ENCODE measurements at places on chromosomes 3 and 15. TPM values are rescaled to one million over a fixed set of nuclear protein-coding genes. Genes with fewer than 3 reads are reported as not detected.

DNA sequence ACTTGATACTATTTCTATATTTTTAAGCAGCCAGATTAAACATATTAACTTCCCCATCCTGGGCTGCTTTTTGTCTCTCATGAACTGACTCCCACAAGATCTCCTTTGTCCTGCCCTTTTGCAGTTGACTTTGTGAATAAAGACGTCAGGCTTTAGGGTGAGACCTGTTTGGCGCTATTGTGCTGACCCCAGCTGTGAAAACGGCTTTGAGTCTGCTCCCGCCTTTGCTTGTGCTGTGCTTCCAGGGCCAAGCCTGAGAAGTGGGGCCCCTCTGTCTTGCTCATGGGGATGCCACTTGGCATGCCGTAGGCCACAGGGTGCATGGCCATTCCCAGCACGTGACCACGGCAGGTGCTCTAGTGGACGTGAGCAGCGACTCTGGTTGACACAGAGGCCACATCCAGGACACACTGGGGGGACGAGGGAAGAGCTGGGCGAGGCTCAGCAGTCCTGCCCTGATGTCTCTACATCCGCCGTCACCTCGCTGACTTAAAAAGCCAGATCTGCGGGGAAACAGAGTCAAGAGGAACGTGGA lies 268.9 kb upstream of the LYSMD4 start:
- no peak for DNase-seq

Gene NRROS
- 5.4 TPM for total RNA-seq

Gene TRIM59
- 0.76 TPM for total RNA-seq

- DNase-seq: no peak
Observed at GRCh38 chr3:18258492-18258891, 166.6 kb downstream of the SATB1 start.

GRCh38 chr3:154078672-154079071 lies 42.5 kb upstream of the ARHGEF26 start:
- no peak for DNase-seq

GRCh38 chr3:118488732-118489131 lies 545.9 kb downstream of the IGSF11 start:
- no peak for DNase-seq

- peak; percentile 29 for DNase-seq
Observed at GRCh38 chr3:115040673-115041286, 106.3 kb downstream of the ZBTB20 start.

- DNase-seq: peak; percentile 70
Observed at GRCh38 chr15:71443538-71443937, 328.3 kb downstream of the THSD4 start.

GRCh38 chr3:32186876-32187275 lies 51.6 kb upstream of the CMTM8 start:
- no peak for DNase-seq

DNA sequence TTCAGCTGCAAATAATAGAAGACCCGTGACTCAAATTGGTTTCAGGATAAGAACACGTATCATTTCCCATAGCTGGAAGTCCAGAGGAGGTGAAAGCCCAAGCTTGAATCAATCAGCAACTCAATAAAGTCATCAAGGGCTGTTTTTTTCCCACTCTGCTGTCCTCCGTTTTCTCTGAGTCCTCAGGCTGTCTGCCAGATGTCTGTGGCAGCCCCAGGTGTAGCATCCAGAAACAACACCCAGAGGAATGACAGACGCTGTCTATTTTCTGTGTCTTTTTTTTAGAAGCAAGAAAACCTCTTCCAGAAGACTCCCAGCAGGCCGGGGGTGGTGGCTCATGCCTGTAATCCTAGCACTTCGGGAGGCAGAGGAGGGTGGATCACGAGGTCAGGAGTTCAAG lies 204.4 kb downstream of the FAM43A start:
- no peak for DNase-seq

- no peak for DNase-seq
Observed at GRCh38 chr3:66957367-66957766, 40.7 kb upstream of the KBTBD8 start.

- no peak for DNase-seq
Observed at GRCh38 chr15:74422652-74423430, 10.9 kb downstream of the SEMA7A start.

DNA sequence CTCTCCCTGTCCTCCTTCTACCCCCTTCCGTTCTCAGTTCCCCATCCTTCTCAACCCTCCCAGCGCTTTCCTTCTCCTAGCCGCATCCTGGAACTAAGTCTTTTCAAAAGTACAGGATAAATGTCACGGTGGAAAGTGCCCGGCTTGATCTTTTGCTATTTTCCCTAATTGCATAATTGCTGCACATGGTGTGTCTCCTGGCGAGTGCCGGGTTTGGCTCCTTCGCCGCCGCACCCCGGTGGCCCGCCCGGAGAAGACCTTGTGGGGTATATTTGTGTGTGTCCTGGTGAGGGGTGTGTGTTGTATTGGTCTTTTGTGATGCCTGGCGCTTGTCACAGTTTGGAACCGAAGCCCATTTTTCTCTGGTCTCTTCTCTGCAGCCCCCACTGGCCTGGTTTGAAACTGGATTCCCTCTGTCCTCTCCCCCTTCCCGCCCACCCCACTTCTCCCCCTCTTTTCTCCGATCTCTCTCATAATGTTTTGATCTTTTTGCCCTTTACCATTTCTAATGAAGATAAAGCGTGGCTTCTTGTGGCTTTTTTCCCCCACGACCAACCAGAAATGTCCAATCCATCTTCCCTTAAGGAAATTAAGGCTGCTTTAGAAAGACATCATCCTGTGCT lies 692 bp downstream of the UBE2E2 start:
- peak; percentile 43 for DNase-seq

Gene FANCD2OS
- not detected for total RNA-seq

Gene SKOR1
- 0.09 TPM for total RNA-seq

DNA sequence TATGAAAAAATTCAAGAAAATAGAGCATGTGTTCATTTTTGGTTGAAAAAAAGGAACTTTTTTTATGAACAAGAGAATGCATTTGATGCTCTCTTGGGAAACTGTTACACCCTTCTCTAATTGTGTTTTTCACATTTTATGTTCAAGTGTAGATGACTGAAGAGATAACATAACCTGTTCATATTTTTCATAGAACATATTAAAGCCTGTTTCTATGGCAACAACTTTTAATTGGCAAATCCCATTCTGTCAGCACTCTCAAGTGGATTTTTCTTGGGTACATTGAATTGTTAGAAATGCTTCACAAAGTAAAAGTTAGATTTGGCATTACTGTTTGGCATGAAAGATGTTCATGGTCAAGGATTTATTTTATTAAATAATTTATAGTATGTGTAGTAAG lies 117.5 kb downstream of the MBNL1 start:
- no peak for DNase-seq

GRCh38 chr3:64331605-64332004 lies 106.3 kb upstream of the PRICKLE2 start:
- DNase-seq: no peak

DNA sequence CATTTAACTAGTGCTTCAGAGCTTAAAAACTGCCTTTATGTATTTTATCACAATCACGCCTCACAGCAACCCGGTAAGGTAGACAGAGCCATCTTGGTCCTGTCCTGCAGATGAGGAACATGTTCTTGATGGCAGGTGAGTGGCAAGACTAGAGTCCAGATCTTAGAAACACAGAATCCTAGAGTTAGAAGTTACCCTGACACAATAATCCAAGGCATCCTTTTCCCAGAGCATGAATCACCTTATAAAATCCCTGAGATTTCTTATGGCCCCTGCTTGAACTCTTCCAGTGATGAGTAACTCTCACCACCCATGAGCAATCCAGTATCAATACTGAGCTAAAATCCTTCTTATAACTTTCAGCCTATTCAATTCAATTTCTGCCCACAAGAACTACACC lies 16.9 kb downstream of the POPDC2 start:
- DNase-seq: no peak

DNA sequence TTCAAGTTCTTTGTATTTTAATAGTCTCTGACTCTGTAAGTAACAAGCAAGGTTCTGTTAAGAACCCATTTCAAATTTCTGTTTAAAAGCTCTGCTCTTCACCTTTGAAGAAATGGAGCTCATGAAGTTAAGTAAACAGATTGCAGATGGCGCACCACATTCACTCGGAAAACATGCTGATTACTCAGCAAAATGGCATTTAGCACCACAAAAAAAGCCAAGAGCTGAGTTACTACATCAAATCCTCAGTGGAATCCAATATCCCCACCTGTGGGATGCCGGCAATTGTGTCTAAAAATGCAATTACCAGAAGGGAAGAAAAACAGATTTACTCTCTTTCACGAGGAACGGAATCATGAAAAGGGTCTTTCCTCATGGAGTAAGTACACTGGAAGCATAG lies 758.0 kb downstream of the NTRK3 start:
- DNase-seq: no peak

Gene TLR9
- 0.29 TPM for total RNA-seq

DNA sequence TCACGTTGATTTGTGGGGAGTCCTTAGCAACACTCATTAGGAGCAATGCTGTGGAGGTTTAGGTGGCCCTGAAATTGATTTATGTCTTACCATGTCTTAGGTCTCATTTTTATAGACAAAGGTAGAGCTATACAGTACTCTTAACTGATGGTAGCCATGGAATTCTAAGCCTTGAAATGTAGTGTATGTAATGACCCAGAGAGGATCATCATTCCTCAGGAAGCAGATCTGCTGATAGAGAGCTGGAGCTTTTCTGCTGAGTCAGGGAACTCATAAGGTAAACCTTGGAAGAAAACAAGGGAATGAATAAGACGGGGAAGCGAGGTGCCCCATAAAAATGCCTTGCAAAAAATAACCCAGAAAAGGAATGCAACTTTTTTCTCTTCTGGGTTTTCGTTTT lies 34.0 kb upstream of the ZNF639 start:
- DNase-seq: no peak

Gene ITIH4
- 7.0 TPM for total RNA-seq

- DNase-seq: no peak
Observed at GRCh38 chr3:114506591-114507300, 212.9 kb downstream of the TIGIT start.

DNA sequence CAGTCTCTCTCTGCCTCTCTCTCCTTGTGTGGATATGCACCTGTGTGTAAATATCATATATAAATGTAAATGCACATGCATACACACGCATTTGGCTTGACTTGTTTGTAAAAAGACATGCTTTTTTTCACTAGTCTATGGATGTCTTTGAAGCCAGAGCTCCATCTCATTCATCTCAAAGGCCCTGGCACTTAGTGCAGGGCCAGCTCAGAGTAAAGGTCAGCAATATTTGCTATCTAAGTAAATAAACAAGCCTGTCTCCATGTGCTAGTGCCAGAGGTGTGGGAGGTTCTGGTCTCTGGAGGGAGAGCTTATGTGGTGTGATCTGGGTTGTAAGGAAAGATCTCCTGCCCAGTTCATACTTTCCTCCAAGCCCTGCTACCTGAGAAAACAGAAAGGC lies 5.6 kb downstream of the CLSTN2 start:
- no peak for DNase-seq

DNA sequence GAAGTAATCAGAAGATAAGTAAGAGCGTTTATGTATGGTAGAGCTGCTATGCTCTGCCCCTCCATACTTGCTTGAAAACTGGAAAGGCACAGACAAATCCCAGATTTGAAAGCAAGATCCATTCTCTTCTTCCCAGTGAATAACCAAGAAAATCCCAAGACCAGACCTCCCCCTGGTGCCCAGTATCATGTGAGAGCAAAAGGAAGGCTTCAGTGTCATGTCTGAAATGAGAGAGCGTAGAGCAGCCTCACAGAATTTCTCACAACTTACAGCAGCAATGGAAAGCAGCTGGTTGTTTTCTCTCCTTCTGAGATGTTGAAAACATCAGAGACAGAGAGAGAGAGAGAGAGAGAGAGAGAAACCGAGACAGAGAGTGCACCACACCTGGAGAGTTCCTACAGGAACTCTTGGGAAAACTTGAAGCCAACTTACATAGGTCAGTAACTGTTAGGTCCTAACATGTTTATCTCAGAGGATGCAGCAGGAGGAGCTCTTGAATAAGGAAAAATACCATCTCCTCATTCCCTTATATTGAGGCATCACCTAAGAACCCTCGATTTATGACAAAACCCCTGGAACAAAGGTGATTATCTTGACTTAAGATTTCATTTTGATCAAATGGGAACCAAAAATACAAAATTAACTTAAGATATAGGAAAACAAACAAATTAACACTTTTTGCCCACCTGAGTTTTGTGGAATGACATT lies 273.3 kb downstream of the NSUN3 start:
- no peak for DNase-seq

GRCh38 chr15:94912760-94913159 lies 681.4 kb downstream of the MCTP2 start:
- no peak for DNase-seq

DNA sequence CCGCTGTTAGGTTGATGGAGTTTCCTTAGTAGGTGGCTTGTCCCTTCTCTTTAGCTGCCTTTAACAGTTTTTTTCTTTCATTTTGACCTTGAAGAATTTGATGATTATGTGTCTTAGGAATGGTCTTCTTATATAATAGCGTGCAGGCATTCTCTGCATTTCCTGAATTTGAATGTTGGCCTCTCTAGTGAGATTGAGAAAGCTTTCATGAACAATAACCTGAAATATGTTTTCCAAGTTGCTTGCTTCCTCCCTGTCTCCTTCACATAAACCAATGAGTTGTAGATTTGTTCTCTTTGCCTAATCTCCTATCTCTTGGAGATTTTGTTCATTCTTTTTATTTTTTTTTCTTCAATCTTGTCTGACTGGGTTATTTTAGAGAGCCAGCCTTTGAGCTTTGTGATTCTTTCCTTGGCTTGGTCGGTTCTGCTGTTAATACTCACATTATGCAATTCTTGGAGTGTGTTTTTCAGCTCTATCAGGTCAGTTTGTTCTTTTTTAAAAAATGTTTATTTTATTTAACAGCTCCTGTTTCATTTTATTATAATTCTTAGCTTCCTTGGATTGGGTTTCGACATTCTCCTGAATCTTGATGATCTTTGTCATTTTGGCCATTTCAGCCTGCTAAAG lies 627.9 kb downstream of the SI start:
- no peak for DNase-seq

GRCh38 chr15:25710184-25710583 lies 152.9 kb downstream of the ATP10A start:
- DNase-seq: peak; percentile 54

DNA sequence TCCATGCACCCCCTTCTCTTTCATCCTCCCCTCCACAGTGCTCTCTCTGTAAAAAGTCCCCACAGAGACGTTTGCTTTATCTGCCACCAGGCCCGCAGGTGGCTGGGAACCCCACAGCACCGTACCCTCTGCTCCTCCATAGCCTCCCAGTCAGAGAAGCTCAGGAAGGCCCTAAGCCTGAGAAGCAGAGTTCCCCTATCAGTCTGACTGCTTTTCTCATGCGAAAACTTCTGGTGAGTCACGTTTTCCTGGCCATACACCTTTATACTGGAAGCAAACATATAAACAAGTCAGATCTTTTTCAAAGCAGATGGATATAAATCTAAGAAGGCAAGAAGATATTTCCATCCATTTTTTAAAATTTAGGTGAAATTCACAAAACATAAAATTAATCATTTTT lies 51.5 kb upstream of the MEF2A start:
- DNase-seq: no peak

Gene STRIT1
- total RNA-seq: not detected

- DNase-seq: no peak
Observed at GRCh38 chr3:143288944-143289343, 169.4 kb downstream of the CHST2 start.

GRCh38 chr15:29805043-29805707 lies 17.1 kb downstream of the TJP1 start:
- DNase-seq: no peak

Gene HDAC11
- total RNA-seq: 27.6 TPM

GRCh38 chr3:138949002-138949418 lies 2.0 kb downstream of the FOXL2NB start:
- no peak for DNase-seq

Gene MESP1
- total RNA-seq: 10.5 TPM

GRCh38 chr3:159196359-159196758 lies 394.5 kb downstream of the MFSD1 start:
- DNase-seq: no peak

Gene MKRN3
- 0.65 TPM for total RNA-seq

Measured in left cardiac atrium (tissue), 4 donors.